Foreskin keratinocyte (primary cell): ENCODE measurements at places on chromosomes 4 and X. TPM values are rescaled to one million over a fixed set of nuclear protein-coding genes. Genes with fewer than 3 reads are reported as not detected.

DNA sequence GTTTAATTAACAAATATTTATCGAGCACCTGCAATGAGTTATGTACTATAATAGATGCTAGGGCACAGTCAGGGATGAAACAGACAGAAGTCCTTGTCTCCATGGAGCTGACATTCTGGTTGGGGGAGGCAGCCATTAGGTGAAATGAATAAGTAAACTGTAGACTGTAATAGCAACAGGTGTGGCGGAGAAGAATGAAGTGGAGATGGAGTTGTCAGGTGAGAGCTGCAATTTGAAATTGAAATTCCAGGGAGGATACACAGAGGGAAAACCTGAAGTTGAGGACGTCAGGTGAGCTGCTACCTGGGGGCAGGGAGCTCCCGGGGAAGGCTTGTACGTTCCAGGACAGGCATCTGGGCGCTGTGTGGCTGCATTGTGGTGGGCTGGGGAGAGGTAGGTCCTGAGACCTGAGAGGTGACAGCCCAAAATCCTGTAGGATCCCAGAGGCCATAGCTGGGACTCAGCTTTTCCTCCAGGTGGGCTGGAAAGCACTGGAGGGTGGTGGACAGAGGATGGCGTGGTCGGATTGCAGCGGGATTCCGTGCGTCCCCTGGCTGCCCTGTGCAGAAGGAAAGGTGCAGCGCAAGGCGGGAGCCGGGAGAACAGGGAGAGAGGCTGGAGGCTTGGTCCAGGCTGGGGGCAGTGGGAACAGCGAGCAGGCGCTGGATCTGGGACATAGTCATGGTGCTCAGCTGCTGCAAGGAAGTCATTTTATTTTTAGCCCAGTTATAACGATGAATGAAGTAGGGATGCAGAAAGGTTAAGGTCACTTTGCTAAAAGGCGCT lies 24.8 kb downstream of the CYTL1 start:
- no peak for DNase-seq

TCEAL6 gene
- total RNA-seq: not detected in 2 replicates

MSX1 gene
- total RNA-seq: 0.10 and 0.32 TPM in 2 replicates

DNA sequence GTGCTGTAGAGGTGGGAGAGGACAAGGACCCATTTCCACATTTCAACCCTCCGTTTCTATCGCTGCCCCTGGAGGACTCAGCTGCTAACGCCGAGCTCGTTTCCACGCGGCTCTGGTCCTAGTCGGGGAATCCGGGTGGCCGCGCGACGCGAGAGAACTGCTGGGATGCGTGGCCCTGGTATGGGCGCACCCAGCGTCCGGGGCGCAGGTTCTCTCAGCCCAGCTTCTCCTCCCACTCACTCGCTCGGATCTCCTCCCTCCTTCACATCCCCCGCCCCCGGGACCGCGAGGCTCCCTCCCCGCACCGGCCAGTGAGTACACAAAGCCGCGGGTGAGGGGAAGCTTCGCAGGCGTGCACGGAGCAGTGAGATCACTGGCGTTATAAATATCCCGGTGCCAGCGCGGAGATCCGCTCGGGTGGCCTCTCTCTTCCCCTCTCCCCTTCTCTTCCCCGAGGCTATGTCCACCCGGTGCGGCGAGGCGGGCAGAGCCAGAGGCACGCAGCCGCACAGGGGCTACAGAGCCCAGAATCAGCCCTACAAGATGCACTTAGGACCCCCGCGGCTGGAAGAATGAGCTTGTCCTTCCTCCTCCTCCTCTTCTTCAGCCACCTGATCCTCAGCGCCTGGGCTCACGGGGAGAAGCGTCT lies at the start of gene FGF5:
Gene FGF5 (plus strand): TSS at position 412 of the 649 bp plus-strand sequence. CDS start 161 bp downstream, at position 573.
- peak; percentile 61 for DNase-seq

CRMP1 gene
- total RNA-seq: not detected in 2 replicates

- DNase-seq: no peak
Measured at GRCh38 chr4:122803788-122804208, 22.8 kb upstream of the FGF2 start.

IL2RG gene
- total RNA-seq: 0.11 and 0.27 TPM in 2 replicates

DNA sequence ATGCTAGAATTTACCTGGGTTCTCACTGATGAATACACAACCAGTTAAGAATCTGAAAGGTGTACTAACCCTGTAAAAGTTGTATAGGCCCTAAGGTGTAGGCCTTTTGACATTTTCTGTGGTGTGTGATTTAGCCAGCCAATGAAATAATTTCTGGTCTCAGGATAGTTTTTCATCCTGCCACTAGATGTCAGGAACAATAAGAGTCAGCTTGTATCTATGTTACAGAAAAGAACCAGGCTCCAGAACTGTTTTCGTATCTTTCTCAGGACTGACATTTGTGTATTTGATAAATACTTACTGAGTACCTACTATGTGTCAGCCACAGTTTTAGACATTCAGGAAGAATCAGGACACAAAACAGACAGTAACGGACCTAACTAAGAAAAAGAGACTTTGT lies 673.6 kb upstream of the TENM3 start:
- peak; percentile 58 for DNase-seq

RAB33A gene
- total RNA-seq: 0.10 TPM in 1 of 2 replicates, not detected in the other

GRCh38 chr4:11565899-11566298 lies 137.2 kb upstream of the HS3ST1 start:
- DNase-seq: no peak

WDR17 gene
- total RNA-seq: 1.1 and 1.3 TPM in 2 replicates

DNA sequence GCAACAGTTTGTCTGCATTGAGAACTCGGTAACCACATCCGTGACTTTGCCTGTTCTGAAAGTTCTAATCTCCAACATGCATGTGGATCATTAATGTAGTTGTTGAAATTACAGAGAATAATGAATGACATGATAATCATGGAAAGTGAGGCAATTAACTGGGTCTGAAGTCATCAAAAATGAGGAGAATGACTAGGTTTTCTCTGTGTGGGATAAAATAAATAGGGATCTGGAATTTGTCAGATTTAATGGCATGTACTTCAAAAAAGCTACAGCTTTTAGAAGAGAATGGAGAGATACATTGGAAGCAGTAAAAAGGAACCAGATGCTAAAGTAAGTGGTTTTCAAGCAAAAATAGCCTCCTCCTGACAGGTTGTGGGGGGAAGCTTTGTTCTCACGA lies 59.3 kb downstream of the AFM start:
- DNase-seq: no peak

DNA sequence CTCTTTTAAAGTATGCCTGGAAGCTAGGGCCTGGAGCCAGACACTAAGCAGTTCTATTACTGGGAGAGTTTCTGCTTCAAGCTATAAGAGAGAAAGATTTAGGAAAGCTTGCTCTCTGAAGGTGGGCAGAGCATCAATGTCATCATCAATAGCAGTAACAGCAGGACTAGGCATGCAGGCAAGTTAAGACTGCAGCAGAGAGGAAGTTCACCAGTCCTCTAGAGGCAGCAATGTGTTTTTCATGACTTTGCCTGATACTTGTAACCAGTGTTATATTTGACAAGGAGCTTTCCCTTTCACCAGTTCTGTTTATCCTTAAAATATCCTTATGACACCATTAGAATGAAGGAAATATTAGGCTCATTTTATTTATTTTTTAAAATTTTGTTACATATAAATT lies 237.9 kb downstream of the KCTD8 start:
- peak; percentile 26 for DNase-seq

DNA sequence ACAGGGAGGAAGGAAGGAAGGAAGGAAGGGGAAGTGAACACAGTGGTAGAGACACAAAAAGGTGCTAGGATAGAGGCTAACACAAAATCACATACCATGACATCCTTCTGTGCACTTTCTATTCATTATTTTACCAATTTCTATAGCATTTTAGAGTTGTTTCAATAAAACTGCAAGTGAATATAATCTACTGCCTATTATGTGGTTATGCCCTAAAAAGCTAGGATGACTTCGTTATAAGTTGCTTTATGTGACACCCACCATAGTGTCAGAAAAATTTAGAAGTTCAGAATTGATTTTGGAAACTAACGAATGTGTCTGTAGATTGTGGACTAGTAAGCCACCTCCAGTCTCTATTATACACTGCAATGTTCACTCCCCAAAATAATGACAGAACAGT lies 59.4 kb upstream of the EDNRA start:
- no peak for DNase-seq

GRCh38 chr4:8131210-8131609 lies 27.4 kb downstream of the ABLIM2 start:
- no peak for DNase-seq

DNA sequence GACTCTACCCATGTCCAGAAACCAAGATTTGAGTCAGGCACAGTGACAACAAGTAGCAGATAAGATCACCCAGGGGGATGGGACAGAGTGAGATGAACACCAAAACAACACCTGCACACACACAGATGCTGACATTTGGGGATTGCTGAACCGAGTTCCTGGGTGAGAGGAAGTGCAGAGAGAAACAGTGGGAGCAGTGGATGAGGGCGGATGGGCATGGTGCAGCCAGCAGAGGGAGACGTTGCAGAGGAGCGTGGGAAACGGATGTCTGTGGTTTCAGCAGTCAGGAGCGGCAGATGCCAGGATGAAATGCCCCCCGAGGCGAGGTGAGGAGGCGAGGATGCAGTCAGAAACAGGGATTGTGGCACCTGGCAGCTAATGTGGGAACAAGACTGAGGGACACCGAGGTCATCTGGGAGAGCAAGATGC lies 78.6 kb upstream of the STS start:
- no peak for DNase-seq

PNPLA4 gene
- 16.2 and 18.2 TPM in 2 replicates for total RNA-seq

GRCh38 chr4:76554630-76555029 lies 119.6 kb downstream of the SHROOM3 start:
- no peak for DNase-seq

BGN gene
- 0.07 and 0.48 TPM in 2 replicates for total RNA-seq
